MCF 10A (cell line): ENCODE measurements at places on chromosomes 5 and 9.

GRCh38 chr5:96350678-96351077 lies 82.4 kb downstream of the PCSK1 start:
- DNase-seq: peak; percentile 32

DNA sequence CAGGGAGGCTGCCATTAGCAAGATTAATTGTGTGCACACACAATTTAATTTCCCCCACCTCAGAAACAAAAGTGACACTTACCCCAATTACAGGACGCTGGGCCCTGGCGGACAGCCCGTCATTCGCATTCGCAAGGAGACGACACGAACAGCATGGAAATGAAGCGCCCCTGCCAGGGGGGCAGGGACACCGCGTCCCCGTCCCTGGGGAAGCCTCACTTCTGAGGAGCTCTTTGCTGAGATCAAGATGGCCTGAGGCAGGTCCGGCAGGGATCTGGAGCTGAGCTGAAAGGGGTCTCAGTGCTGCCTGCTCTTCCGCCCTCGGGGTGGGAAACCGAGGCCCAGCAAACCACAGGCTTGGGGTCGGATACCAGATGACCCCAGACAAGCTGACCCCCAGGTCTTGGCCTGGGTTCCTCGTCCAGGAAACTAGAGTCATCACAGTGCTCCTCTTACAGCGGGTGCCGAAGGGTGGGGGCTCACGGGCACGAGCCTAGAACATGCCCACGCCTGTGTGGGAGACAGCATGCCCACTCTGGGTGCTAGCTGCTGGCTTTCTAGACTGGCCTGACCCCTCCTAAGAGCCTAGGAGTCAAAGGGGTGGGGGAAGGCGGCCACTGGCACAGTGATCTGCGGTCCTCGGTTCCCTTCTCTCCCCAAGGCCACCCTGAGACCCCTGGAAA lies 103.2 kb downstream of the VAV2 start:
- DNase-seq: no peak

- DNase-seq: no peak
These were observed 132.6 kb downstream of the NSG2 start for GRCh38 chr5:174177976-174178605.

DNA sequence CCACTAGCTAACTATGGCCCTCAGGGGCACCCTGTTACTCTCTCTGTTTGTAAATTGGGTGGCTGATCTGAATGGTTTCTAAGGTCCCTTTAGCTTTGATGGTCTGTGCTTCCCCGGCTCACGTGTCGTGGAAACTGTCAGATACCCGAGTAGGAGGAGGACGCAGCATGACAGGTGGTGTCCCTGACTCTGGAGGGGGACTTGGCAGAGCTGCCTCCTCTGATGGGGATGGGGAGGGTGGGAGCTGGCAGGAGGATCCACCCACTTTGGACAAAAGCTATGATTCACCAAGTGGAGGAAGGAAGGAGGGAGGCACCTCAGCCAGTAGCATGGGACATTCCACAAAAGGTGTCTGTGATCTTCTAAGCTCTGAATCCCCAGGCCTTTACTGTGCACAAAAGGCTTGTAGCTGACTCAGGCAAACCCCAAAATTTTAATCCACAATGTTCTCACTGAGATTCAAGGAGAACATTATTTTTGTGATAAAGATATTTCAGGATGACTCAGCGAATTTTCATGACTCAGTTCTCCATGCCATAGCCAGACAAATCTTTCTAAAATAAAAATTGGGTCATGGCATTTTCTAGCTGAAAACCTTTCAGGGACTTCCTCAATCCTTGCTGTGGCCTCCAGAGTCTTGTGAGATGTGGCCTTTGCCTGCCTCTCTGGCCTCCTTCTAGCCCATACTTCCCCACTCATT lies 131.0 kb upstream of the BRINP1 start:
- DNase-seq: peak; percentile 0

GRCh38 chr5:91271999-91272398 lies 111.1 kb downstream of the ARRDC3 start:
- no peak for DNase-seq

DNA sequence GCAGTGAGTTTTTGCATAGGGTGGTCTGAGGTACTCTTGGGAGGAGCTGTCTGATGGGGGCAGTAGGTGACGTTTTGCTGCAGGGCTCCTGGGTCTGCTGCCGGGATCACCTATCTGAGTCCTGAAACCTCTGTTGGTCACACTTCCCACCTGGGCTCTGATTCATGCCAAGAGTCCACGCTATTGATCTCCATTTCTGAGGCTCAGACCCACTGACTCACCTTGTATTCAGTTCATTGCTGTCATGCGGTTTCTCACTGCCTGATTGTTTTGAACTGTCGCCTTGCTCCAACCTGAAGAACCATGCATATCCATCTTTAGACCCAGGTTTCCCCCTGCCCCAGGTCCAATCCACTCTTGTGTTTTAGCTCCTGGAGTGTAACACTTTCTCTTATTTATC lies 101.3 kb downstream of the NPR3 start:
- DNase-seq: no peak

- DNase-seq: peak; percentile 33
These were observed 207.6 kb upstream of the DMRTA1 start for GRCh38 chr9:22238809-22239684.

GRCh38 chr5:3187771-3188425 lies 407.7 kb upstream of the IRX1 start:
- DNase-seq: no peak

DNA sequence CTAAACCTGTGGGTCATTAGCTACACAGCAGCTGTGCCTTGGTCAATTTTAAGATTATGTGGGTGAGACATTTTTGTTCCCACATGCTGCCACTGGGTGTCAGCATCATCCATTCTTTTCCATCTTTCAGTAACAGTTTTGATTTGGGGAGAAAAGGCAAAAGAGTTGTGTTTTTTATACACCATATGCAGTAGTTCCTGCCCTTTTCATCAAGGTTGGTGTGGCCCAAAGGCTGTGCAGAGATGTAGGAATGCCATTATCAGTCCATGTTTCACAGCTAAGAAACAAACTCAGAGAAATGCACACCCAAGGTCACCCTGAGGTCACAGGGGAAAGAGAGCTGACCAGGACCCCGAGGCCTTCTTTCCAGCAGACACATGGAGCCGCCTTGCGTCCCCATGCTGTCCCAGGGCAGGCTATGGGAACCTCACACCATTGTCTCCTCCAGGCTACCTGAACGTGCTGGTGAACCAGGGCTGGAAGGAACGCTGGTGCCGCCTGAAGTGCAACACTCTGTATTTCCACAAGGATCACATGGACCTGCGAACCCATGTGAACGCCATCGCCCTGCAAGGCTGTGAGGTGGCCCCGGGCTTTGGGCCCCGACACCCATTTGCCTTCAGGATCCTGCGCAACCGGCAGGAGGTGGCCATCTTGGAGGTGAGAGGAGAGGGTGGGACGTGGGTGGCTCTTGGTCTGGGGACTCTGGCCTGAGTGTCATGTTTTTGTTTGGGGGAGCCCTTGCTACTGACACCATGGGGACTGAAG lies 27.8 kb upstream of the GRPEL2 start:
- peak; percentile 71 for DNase-seq

- no peak for DNase-seq
These were observed 38.8 kb upstream of the CCDC112 start for GRCh38 chr5:115335301-115335700.

DNA sequence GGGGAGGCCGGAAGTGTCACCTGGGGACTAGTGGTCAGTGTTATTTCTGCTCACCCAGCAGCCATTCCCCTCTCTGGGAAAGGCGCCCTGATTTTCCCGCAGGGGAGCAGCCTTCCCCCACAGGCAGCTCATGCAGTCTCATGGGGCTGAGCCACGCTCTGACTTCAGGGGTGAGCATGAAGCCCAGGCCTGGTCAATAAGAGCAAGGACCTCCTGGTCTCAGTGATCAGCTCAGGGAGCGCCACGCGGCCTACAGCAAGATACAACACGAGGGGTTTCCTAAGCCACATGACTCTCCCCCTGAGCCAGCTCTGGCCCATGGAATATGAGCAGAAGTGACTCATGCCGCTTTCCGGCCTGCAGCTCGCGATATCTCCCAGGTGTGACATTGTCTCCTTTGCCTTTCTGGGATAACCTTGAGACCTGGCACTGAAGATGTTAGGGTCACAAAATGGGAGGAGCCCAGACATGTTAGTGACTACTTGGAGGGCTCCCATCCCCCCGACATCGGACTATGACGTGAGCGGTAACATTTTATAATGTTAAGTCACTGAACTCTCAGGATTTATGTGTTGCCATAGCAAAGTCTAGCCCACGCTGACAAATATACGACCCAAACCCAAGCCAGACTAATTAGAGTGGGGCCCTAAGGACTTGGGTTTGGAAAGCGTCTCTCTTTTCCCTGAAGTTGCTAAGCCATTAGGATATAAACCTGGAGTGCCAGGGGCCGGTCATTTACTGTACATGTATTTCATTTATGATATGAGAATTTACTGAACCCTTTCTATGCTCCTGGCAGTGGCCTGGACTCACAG lies 46.5 kb upstream of the GFPT2 start:
- DNase-seq: no peak

- peak; percentile 42 for DNase-seq
These were observed 167.5 kb downstream of the TLE1 start for GRCh38 chr9:81521892-81522291.

GRCh38 chr9:86242071-86242470 lies 17.4 kb downstream of the C9orf153 start:
- no peak for DNase-seq

- DNase-seq: peak; percentile 67
These were observed 132.2 kb downstream of the FBXO4 start for GRCh38 chr5:42057254-42057690.

- DNase-seq: no peak
These were observed 4.0 kb downstream of the ANKRD55 start for GRCh38 chr5:56229111-56229510.

GRCh38 chr9:123541411-123541810 lies 185.4 kb downstream of the CRB2 start:
- no peak for DNase-seq

DNA sequence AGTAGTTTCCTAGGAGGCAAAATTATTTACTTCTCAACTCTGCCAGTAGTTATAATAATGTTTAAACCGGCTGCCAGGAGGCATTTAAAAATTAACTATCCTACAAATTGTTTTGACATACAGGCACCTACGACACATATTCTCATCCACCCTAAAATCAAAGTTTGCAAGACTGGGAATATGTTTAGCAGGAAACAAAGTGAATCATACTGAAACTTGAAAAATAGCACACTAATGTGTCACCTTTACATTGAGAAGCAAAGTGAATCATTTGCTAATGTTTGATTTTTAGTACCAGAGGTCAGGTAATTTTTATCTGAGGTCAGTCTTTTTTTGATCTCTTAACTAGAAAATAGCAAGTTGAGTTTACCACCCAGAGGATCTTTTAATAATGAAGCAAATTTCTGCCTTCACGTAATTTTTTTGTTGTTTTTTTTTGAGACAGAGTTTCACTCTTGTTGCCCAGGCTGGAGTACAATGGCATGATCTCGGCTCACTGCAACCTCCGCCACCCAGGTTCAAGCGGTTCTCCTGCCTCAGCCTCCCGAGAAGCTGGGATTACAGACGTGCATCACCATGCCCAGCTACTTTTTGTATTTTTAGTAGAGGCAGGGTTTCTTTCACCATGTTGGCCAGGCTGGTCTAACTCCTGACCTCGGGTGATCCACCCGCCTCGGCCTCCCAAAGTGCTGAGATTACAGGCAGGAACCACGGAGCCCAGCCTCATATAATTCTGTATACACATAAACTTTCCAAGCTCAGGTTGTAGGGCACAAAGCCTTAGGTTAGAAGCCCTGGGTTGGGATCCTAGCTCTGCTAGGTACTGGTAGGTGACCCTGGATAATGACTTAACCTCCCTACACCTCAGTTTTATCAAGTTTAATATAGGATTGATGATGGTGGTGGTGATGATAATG lies 124.3 kb downstream of the UGCG start:
- peak; percentile 74 for DNase-seq

GRCh38 chr5:72817671-72818266 lies 1.3 kb downstream of the TNPO1 start:
- DNase-seq: peak; percentile 29

GRCh38 chr9:109478051-109478563 lies 20.0 kb downstream of the PTPN3 start:
- DNase-seq: no peak

DNA sequence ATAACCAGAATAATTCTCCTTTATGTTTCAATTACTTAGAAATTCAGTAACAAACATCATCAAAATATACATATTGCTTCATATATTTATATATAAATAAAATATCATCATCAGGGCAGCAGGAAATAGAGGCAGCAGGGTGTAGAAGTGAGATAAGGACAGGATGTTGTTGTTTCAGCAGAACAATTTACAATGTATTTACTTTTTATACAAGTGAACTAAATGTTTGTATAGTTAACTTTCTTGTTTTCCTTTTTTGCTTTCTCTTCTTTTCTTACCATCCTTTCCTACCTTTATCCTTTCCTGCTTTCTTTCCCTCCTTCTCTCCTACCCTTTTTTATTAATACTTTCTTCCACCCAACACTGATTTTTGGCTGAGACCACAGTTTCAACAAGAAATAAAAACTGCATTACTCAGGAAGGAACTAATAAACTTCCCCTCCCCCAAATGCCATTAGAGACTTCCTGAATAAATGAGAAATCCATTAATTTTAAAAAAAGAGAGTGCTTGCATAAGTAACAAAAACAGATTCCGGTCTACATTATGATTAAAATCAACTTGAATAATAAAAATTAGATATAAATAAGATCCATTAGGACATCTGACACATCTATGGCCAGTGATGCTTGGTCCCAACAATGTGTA lies 159.8 kb upstream of the ACOT12 start:
- no peak for DNase-seq

- no peak for DNase-seq
These were observed 319.5 kb downstream of the PIK3R1 start for GRCh38 chr5:68534956-68535520.

- no peak for DNase-seq
These were observed 141.9 kb downstream of the CETN3 start for GRCh38 chr5:90267646-90268045.

- DNase-seq: peak; percentile 55
These were observed 13.2 kb upstream of the C5orf58 start for GRCh38 chr5:170219615-170220014.

DNA sequence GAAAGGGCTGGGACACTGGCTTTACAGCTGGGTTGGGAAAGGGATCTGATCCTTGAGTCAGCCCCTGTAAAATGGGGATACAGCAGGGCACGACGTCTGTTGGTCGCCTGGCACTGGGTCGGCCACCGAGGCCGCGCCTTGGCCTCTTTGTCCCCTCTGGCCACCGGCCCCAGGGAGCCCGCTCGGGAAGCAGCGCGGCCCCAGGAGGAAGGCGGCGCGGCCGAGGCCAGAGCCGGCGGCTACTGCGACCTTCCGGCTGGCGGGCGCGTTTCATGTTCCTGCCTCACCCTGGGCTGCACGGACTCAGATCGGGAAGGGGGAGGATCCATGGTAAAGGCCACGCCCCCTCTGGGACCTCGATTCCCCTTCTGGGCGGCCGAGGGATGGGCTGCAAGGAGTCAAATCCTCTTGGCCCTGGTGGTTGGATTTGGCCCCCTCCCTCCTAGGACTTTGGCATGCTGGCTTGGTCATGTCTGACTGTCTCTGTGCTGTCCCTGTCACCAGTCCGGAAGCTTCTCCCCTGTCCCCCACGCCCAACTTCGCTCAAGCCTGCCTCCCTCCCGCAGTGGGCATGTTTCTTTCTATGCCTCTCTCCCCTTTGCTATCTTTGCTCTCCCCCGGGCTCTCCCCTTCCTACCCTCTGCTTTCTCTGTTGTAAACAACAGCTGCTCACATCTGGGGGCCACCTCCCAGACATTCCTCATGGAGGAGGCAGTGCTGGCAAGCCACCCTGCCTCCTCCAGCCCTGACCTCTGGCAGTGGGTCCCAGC lies 25.8 kb downstream of the FPGS start:
- DNase-seq: no peak

GRCh38 chr5:63524281-63524680 lies 438.0 kb downstream of the HTR1A start:
- no peak for DNase-seq
